ENCODE measurements at places on chromosomes 1 and 21.

DNA sequence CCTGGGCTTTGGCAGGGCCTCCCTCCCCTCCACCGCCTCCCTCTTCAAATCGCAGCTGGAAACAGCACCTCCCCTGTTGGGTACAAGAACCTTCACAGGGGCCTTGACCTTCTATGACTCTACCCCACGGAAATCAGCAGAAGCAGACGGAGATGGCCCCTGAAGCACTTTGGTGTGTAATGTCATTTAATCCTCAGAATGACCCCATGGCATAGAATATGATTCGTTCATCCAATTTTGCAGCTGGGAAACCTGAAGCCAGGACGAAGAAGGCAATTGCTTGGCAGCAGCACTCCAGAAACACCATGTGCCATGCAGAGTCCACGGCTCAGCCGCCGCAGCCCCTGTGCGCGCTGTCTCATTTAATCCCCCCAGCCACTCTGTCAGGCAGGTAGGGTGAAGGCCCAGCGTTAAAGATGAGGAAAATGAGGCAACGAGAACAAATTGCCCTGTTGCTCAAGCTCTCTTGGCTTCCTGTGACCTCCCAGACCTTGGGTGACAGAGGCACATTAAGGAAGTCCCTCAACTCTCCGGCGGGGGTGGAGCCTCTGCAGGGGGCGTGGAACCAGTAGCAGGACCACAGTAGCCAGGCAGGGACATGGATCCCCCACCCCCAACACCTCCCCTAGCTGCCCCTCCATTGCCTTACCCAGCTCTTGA is 25.8 kb upstream of the LAPTM5 start:
- DNase-seq = no peak

- no peak for DNase-seq
These were observed 45.5 kb upstream of the MRPS6 start for GRCh38 chr21:34027721-34028461.

GRCh38 chr1:166377896-166378295 is 211.1 kb upstream of the FAM78B start:
- DNase-seq = no peak

GRCh38 chr1:216903382-216903740 is 180.1 kb upstream of the ESRRG start:
- DNase-seq = no peak

DNA sequence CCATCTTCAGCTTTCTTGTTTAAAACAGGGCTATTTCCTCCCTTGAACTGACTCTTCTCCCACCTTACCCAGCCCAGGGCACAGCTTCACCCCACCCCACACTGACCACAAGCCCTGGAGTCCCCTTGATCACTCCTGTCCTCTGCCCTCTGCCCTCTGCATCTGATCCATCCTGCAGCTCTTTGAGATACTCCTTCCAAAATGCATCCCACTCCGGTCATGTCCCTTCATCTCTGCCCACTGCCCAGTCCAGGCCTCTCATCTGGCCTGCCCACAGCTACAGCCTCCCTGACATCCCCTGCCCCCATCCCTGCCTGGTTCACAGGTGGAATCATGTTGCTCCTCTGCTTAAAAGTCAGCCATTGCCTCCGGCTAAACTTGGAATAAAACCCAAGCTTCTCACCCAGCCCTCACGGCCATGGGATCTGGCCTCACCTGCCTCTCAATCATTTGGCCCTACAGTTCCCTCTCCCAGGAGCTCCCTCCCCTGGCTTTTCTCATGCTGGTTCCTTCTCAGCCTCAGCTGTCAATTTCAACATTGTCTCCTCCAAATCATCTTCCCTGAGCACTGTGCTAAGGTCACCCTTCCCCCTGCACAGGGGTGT is 202.0 kb downstream of the MATN1 start:
- DNase-seq = no peak

DNA sequence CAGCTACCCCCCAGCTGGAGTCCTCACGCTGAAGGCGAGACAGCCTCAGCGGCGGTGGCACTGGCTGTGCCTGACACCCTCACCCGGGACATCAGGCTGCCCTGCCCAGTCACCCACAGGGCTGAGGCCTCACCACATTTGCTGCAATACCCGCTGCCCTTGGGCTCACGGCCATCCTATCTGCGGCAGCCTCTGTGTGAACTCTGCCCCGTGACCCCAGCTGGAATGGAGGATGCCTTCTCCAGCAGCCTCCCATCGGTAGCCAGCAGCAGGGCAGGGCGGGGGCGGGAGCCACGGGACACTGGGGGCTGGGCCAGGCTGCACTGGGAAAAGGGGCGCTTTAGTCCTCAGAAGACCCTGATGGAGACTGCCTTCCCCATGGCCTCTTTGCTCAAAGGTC is 112.4 kb upstream of the ZBTB40 start:
- DNase-seq = no peak

GRCh38 chr21:25408666-25409065 is 198.6 kb downstream of the MRPL39 start:
- DNase-seq = no peak

GRCh38 chr1:242005866-242006535 is 7.1 kb upstream of the MAP1LC3C start:
- no peak for DNase-seq

DNA sequence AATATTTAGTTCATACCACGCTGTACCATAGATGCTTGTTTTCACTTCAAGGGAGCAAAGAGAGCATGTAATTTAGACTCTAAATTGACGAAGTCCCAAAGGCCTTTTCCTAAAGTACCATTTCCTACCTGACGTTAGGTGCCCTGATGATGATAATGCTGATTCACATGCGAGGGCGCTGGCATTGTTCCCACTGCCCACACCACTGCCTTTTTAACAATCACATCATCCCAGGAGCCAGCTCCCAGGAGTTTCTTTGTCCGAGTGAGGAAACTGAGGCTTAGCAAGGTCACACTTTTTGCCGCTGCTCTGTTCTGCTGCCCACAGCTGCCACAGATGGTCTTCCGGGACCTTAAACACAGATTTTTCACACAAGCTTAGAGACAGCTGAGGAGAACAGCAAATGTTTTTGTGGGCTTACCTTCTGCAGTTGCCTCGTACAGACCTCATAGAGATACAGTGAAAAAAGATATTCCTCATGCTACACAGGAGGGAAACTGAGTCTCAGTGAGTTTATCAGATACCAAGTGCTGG is 69.4 kb downstream of the EVA1C start:
- DNase-seq = no peak

DNA sequence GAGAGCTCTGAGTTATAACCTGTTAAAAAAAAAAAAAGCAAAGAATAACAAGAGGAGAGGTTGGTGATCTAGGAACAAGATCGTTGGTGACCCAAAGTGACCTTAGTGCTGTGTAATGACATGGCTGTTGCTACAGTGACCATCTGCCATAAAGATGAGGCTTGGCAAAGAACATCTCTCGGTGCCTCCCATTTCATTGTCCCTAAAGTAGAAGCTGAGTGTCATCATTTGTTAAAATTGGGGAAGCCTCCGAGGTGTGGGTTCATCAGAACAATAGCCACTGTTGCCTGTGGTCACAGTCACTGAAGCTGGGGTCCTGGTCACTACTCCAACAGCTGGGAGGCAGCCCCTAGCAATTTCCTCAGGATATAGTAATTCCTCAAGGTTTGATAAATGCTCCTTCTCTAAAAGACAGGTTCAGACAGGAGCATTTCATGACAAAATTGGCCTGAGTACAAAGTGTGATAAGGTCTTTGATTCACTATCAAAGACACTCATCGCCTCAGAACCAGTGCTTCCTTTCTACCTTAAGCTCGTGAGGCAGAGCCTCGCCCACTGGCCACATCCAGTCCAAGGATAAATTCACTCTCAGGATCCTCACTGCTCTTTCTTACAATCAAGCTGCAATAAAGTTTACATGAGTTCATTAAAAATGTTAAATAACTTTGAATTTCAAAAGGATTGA is 81.9 kb upstream of the RGS2 start:
- no peak for DNase-seq

DNA sequence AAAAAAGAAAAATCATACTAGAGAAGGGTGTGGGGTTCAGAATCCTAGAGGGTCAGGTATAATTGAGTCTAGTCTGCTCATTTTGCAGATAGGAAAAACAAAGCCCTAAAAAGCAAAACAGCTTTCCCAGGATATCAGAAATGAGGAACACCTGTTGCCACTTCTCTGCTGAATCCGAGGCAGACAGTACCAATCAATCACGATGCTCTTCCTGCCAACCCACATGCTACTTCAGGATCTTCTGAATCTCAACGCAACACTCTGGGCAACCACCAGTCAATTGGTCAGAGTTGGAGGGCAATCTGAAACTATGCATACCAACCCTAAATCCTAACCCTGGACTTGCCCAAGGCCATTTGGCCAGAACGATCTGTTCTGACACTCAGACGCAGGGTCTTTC is 128.3 kb downstream of the EPHB2 start:
- no peak for DNase-seq

DNA sequence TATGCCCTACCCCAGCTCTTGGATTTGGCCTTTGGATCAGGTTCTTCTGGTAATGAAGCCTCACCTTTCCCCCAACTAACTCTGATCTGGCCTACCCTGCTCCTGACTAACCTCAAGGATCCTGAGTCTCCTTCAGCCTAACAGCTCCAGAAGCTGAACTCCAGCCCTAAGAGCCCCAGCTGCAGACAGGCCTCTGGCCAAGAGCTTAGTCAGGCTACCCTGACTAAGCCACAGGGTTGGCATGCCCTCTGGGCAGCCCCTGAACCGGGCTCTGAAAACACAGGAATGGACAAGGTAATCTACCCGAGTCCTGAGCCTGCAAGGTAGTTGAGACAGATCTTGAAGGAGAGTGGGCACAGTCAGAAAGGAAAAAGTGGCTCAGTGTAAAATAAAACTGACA is 29.4 kb downstream of the COA7 start:
- DNase-seq = no peak

DNA sequence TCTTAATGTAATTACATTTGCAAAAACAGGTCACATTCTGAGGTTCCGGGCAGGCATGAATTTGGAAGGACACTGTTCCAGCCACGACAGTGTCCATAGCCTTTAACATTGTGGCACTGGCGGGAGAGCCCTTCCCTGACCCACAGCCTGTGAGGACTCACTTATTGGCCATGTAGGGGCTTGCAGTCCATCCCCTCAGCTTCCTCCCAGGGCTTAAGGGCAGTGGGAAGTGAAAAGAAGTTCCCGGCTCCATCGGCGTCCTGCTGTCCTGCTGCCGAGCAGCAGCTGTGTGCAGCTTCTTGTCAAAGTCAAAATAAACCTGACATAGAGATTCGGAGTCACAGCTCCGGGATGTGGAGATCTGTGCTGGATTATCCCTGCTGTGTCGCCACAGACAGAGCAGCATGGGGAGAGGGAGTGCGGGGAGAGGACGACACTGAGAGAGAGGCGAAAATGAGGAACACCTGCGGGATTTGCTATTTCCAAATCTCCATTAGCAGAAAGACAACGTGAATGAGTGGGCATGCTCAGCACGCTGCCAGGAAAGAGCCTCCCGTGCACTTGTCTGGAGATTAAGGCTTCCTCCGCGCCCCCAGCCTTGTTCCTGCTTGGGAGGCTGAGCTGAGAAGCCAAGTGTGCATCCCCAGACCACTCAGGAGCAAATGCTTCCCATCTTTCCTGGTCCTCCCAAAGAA is 260.3 kb downstream of the ASTN1 start:
- no peak for DNase-seq

- no peak for DNase-seq
These were observed 99.3 kb downstream of the PTPRU start for GRCh38 chr1:29335573-29335972.

DNA sequence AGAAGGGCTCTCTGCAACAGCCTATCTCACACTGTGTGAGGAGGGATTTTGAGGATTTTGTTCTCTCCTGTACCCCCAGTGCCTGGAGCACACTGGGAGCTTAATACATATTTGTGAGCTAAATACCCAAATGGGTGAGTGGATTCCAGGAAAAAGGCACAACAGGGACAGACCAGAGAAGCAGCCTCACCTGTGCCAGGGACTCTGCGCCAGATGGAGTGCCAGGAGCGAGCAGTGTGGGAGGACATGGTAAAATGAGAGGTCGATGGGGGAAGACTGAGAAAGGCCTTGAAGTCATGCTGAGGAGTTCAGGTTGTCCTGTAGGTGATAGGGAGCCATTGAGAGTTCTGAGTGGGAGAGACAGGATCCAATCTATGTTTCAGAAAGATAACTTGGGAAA is 11.0 kb upstream of the KCNA2 start:
- DNase-seq = no peak

GRCh38 chr1:2228157-2228594 is at the start of gene SKI:
Gene SKI (plus strand): TSS chr1:2228319. CDS start chr1:2228767, 448 bp downstream.
- no peak for DNase-seq

GRCh38 chr1:161033751-161034150 is 5.0 kb downstream of the TSTD1 start:
- no peak for DNase-seq

DNA sequence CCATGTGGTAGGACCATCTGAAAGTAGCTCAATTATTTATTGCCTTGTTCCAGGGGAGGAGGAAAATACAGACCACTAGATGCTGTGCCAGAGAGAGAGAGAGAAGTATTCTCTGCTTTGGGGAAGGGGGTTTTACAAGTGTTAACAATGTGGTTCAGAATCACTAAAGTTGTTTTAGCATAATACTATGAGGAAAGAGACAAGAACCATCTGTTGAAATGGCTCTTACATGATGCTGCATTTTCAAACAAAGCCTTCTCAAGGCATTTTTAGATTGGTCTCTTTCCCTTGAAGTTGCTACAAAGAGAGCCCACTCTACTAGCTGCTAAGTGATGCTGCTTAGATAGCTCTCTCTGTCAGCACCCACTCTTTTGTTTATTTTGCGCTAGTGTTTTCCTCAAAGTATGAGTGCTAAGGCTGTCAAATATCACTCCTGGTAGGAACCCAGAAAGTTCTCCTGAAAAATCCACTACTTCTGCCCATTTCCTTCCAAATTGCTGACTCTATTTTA is 255.1 kb downstream of the NFIA start:
- no peak for DNase-seq

DNA sequence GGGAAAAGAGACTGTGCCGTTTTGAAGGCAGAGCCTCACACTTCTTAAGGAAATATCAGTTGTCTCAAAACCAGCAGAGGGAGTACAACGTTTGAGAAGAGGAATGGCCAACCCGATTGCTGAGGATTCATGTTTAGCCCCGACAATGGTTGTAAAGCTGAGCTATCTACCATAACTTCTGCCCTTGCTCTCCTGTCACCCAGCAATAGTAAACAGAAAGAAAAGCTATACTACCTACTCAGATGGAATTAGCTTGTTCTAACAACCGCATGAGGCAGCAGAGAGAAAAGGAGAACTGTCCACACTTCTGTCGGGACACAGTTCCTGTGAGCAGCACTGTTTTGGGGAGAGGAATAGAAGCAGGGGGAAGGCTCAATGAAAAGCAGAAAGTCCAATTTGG is 91.2 kb downstream of the SLC45A1 start:
- no peak for DNase-seq

DNA sequence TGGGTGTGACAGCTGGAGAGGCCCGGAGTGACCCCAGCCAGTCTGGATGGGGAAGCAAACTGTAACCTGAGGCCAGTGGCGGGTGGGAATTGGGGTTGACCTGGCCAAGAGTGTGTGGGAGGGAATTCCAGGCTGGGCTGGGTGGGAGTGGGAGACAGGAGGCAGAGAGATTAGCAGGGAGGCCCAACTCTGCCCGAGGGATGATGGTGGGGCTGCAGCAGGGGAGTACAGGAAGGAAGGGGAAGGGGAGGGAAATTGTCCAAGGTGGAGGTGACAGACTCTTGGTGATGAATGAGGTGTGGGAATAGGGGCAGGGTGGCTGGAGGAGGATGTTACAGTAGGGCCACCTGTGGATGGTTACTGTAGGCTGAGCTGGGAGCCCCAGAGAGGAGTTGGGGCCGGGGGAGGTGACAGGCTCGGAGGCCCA is 40.4 kb downstream of the HUNK start:
- DNase-seq = no peak

- DNase-seq = no peak
These were observed 16.5 kb upstream of the CFHR5 start for GRCh38 chr1:196960854-196961253.

GRCh38 chr1:109897259-109897955 is 13.2 kb upstream of the CSF1 start:
- no peak for DNase-seq

Measured in Panc1 (cell line).